ENCODE measurements at places on chromosomes 16 and 17.

DNA sequence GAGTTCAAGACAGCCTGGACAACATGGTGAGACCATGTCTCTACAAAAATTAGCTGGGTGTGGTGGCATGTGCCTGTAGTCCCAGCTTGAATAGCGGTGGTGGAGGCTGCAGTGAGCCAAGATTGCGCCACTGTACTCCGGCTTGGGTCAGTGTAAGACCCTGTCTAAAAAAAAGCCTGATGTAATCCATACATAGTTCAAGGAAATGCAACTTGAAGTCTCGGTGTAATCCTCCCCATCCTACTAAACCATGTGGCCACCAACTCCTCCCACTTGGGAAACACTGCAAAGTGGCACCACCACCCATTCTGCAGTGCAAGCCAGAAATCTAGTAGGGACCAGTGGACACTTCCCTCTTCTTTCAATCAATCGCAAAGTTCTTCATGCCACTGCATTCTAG is 5.4 kb upstream of the KPNB1 start:
- no peak for DNase-seq

DNA sequence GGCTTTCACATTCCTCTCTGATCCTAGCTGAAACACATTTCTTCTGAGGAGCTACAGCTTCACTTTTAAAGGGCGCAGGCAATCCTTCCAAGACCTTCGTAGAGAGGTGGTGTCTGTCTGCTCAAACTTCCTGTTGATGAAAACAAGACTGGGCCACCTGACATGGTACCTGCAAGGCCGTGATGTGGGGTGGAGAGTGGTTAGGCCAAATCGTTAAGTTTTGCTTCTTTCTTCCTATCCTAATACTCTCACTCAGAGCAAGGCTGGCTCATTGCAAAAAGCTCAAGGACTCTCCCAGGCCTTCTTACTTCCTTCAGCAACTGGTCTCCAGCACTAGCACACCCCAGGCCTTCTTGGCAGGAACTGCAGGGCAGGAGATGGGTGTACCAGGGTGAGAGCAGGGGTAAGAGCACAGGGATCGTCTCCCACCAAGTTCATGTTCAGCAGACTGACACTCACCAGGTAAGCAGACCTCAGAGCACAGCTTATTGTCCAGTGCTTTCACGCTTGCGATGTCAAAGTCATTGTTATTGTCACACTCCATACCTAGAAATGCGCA is 10.9 kb upstream of the FOXJ1 start:
- no peak for DNase-seq

- DNase-seq, result no peak
Observed at GRCh38 chr16:75570396-75571065, 4.4 kb downstream of the GABARAPL2 start.

- DNase-seq, result no peak
Observed at GRCh38 chr17:42577140-42577531, 393 bp downstream of the PSMC3IP start.

DNA sequence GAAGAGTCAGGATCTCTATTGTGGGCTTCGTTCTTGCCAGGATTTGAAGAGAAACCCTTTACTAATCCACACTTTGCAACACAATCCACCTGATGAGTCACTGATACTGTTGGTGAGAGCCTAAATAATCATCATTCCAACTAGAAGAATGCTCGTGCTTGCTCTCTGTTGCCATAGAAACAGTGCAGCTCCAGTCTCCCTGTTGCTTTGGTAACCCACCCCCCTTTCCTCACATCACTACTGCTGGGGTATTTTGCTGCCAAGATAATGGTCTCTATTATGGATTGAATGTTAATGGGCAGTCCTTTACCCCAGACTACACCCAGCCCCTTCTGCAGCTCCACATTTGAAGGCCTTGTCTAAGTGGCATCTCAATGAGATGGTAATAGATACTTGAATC is 190.4 kb downstream of the ABCC12 start:
- no peak for DNase-seq

DNA sequence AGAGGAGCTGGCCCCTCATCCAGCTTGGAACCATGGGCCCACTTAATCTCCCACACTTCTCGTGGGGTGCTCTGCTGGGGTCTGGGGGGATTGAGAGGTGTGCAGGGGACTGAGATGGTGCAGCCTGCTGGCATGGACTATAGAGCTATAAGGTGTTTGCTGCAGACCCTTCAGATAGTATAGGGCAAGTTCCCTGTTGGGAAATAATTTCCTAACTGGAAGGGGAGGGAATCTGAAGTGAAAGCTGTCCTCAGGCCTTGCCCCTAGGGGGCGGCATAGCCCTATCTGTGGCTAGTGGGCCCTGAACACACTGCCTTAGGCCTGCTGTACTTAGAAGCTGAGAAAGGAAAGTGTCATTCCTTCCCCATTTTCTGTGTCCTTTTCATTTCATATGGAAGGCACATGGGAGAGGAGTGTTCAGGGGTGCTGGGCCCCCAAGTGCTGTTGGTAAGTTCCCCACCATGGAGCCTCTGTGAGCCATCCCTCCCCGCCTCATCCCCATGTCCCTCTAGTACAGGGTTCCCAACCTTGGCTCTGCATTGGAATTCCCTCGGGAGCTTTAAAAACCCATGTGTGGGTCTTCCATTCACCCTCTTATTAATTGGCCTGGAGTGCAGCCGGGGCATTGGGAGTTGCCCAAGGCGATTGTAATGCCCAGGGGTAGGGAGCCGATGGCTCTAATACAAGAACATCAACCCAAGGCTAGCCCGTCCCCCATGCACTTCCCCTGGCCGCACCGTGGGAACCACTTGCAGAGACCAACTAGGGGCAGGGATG is 19.7 kb downstream of the GOSR2 start:
- DNase-seq, result no peak

DNA sequence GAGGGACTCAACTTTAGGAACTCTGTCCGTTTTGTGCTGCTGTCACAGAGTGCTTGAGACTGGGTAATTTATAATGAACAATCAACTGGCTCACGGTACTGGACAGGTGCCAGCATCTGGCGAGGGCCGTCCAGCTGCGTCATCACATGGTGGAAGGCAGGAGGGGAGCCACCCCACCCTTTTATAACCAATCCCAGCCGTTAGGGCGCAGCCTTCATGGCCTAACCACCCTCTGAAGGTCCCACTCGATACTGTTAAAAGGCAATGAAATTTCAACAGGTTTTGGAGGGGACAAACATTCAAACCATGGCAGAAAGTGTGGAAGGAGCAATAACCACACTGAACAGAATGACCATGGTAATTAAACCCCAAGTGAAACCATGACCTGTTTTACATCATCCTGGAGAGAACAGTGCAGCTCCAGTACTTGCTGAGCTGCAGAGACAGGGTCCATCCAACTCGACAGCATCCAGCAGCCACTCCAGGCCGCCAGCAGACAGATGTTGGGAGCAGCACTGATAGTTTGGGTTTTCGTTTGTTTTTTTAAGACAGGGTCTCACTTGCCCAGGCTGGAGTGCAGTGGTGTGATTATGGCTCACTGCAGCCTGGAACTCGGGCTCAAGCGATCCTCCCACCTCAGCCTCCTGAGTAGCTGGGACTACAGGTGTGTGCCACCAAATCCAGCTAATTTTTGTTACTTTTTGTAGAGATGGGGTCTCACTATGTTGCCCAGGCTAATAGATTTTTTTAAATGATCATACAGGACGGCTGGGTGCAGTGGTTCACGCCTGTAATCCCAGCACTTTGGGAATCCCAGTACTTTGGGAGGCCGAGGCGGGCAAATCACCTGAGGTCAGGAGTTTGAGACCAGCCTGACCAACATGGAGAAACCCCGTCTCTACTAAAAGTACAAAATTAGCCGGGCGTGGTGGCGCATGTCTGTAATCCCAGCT is 11.0 kb downstream of the CHMP6 start:
- DNase-seq, result no peak

DNA sequence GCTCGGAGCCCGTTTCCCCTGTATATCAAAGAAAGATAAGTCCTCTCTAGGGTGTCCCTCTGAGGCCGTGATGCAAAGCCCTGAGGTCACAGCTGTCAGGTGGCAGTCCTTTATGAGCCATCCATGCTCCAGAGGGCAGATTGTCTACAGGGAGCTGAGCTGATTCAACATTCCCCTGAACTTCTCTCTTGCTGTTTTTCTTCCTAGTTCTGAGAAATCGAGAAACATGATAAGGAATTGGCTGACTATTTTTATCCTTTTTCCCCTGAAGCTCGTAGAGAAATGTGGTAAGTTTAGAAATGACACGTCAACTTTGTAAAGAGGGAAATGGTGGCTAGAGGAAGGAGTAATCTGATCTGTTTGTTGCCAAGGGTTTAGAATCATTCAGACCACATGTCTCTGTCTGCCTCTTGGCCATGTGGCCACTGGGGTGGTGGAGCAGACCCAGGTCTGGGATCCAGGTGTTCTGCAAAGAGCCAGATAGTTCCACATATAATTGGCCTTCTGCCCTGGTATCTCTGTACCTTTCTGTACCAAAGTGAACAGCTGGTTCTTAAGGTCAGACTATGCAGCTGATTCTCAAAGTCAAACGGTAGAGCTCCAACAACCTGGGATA is 3.5 kb downstream of the CTNS start:
- DNase-seq, result no peak

DNA sequence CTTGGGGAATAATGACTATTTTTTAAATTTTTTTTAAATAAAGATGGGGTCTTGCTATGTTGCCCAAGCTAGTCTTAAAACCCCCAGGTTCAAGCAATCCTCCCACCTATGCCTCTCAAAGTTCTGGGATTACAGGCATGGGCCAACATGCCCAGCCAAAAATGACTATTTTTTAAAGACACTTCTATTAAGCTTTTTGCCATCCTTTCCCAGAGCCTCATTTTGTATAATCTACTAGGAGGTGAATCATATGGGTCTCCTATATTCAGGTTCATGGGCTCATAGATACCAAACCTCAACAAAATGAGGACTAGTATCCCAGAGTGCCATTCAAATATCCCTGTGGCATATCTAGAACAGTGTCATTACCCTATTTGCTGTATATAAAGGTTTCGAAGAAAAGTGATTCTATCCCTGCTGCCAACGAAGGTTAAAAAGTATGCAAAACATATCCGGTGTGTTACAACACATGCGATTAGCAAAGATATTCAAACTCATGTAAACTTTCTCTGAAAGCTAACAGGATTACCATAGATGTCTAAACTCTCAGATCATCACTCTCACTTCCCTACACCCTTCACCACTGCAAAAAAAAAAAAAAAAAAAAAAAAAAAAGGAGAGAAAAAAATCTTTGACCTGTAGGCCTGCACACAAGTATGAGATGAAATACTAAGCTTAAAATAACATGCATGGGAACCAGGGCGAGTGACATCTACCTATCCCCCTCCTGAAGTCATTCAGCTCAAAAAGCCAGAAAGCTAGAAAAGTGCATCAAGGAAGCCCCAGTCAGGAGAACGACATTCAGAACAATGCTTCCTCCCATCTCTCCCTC is 23.5 kb downstream of the XPO6 start:
- DNase-seq, result no peak

GRCh38 chr16:55651841-55652824 is 3.7 kb upstream of the SLC6A2 start:
- no peak for DNase-seq

- DNase-seq, result no peak
Observed at GRCh38 chr17:73896966-73897365, 252.7 kb upstream of the SDK2 start.

GRCh38 chr17:82282239-82283207 is 9.0 kb upstream of the CSNK1D start:
- DNase-seq, result no peak

DNA sequence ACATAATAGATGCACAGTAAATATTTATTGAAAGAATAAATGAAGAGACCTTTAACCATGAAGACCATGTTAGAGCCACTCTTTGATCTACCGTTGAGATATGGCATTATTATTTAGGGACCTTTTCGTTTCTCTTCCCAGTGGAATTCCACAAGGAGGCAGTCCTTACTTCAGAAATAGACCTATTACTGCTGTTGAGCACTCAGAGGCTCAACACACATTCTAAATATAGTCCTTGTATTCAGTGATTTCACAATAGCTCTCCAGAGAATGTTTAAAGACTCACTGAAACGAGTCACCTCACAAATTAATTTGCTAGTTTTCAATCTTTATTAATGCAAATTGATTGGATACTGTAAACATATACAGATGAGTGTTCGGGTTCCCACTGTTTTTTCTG is 603.8 kb downstream of the CDH8 start:
- DNase-seq, result no peak

DNA sequence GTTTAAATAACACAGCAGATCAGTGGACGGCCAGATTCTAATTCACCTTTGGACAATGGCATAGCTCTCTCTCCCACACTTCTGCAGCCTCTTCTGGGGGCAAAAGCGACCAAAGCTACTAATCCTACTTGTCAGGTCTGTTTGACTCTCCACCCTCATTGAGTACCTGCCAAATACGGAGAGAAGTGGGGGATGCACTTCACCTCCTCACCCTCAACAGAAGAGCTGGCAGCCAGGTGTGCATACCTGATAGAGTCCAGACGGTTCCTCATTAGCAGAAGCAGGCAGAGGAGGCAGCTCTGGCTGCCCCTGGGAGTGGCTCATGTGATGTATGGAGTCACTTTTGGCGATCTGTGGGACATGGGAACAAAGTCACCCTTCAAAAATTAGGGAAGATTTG is 4.9 kb downstream of the DNAH3 start:
- no peak for DNase-seq

- DNase-seq, result no peak
Observed at GRCh38 chr16:86497551-86498021, 12.7 kb upstream of the FOXF1 start.

GRCh38 chr17:7403727-7403976 is 245 bp downstream of the TMEM256 start:
- no peak for DNase-seq

DNA sequence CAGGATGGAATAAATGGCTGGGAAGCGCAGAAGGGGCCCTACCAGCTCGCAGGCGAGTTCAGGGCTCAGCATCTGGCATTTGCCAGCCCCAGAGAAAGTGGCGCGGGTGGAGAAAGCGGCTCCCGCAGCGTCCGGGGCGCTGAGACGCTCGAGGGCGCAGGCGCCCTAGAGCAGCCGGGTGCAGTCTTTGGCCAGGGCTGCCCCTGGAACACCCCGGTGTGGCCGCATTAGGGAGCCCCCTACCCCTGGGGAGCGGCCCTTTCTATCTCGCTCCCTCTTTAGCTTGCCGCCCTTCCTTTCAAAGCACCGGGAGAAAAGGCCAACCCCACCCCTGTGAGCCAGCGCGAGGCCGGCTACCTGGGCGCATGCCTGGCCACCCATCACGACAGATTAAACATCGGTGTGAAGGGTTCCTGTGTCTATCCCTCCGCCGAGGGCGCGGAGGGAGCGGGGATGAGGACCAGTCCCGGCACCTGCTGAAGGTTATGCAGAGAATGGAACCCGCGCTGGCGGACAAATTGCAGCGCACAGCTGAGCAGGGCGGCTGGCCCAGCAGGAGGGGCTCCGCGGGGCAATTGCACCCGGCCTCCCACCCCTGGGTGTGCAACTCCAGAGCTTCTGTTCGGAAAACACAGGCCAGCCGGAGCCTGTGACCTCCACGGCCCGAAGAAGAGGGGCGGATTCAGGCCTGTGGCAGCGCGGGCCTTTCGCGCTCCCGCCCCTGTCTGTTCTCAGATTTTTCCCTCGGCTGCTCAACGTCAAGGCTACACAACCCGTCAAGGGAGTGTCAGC is 15.6 kb upstream of the FOXF1 start:
- DNase-seq, result no peak

- no peak for DNase-seq
Observed at GRCh38 chr17:16873174-16874035, 98.5 kb downstream of the TNFRSF13B start.

- no peak for DNase-seq
Observed at GRCh38 chr16:67661101-67661761, 471 bp downstream of the PARD6A start.

GRCh38 chr16:4552541-4552940 is 3.6 kb upstream of the C16orf96 start:
- no peak for DNase-seq
